ENCODE measurements at places on chromosomes 7 and 10.

DNA sequence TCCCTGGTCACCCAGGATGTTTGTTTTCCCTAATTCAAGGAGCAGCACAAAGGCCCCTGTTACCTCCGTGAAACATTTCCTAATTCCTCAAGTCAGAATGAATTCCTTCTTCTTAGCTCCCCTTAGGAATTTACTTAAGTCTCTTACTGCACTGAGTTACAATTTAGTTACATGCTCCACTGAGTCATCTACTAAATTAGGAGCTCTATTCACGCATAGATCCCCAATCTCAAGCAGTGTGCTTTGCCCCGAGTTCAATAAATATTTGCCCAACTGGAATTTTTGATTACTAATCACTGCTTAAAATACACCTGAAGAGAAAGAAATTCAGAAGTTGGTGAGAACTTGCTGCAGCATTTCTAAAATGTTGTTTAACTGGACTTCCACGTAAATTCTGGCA lies 329.4 kb upstream of the MYO3A start:
- ATAC-seq = no peak

GRCh38 chr7:46478046-46478445 lies 557.0 kb upstream of the IGFBP3 start:
- no peak for ATAC-seq

GRCh38 chr7:71504697-71505441 lies 372.9 kb downstream of the GALNT17 start:
- ATAC-seq = no peak

- ATAC-seq = no peak
Observed at GRCh38 chr7:156589808-156590207, 50.8 kb upstream of the RNF32 start.

GRCh38 chr7:47338026-47338425 lies 243.9 kb downstream of the TNS3 start:
- ATAC-seq = no peak

DNA sequence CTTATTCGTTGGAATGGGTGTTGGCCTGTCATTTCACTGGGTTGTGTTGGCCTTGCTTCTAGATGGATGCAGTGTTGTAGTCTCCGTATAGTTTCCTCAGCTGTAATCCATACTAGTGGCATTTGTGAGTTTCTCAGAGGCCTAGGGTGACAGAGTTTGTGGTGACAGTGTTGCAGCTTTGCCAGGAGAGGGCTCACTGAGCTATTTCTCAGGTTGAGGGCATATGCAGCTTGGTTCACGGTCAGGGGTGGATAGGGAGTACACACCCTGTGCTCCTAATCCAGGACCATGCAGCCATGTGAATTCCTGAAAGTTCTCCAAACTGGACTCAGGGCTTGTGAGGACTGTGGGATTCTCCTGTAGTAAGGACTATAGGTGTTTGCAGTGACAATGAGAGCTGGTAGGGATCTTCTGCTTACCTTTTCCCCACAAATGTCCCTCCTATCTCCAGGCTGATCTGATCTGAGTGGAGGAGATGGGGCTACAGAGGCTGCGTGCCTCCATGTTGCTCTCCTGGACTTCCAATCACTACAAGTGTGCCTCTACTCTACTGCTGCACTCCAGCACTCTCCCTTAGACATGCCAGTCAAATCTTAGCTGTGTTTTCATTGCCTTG lies 229.0 kb downstream of the STK31 start:
- ATAC-seq = peak; percentile 51

GRCh38 chr7:42212541-42213090 lies 24.4 kb downstream of the GLI3 start:
- ATAC-seq = no peak

GRCh38 chr10:90872648-90873020 lies 860 bp downstream of the RPP30 start:
- ATAC-seq = no peak

- no peak for ATAC-seq
Observed at GRCh38 chr7:318878-319661, 29.1 kb downstream of the FOXL3 start.

Data from stimulated activated memory B cell treated with anti-CD40 and anti-IgM and Interleukin-4, amounts not matched to agents 10 μg/mL and 1 μg/mL and 100 μg/mL, for 72 hours (primary cell).